CD4-positive, alpha-beta T cell treated with Interleukin-17A for 4 hours (primary cell): ENCODE measurements at places on chromosomes 6 and 20.
A peak's percentile ranks its signal among the peaks of the same experiment; 100 is the strongest.

GRCh38 chr20:64226686-64227580 lies 28.6 kb upstream of the PCMTD2 start:
- DNase-seq: peak; percentile 37

DNA sequence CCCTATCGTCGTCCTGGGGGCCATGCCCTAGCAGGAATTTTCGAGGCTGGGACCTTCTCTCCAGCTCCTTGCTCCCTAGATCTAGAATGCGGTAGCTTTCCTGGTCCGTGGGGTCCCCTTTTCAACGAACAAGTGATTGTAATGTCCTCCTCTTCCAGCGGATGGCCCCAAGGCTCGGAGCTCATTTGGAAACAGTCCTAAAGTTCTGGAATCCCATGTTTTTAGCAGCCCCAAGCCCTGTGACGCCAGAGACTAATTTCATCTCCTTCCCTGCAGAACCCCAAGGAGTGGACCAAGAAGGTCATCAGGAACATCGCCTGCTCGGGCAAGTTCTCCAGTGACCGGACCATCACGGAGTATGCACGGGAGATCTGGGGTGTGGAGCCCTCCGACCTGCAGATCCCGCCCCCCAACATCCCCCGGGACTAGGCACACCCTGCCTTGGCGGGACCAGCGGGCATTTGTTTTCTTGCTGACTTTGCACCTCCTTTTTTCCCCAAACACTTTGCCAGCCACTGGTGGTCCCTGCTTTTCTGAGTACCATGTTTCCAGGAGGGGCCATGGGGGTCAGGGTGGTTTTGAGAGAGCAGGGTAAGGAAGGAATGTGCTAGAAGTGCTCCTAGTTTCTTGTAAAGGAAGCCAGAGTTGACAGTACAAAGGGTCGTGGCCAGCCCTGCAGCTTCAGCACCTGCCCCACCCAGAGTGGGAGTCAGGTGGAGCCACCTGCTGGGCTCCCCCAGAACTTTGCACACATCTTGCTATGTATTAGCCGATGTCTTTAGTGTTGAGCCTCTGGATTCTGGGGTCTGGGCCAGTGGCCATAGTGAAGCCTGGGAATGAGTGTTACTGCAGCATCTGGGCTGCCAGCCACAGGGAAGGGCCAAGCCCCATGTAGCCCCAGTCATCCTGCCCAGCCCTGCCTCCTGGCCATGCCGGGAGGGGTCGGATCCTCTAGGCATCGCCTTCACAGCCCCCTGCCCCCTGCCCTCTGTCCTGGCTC lies 48.5 kb downstream of the PYGB start:
- DNase-seq: peak; percentile 41

DNA sequence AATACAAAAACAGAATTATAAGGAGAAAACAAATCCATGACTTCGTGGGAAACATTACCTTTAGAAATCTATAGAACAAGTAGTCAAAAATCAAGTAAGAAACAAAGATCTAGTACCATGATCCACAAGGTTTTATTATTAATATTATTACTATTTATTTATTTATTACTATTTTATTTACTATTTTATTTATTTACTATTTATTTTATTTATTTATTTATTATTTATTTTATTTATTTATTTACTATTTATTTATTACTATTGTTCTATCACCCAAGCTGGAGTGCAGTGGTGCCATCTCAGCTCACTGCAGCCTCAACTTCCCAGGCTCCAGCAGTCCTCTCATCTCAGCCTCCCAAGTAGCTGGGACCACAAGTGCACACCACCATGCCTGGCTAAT lies 13.5 kb upstream of the ELMO2 start:
- no peak for DNase-seq

DNA sequence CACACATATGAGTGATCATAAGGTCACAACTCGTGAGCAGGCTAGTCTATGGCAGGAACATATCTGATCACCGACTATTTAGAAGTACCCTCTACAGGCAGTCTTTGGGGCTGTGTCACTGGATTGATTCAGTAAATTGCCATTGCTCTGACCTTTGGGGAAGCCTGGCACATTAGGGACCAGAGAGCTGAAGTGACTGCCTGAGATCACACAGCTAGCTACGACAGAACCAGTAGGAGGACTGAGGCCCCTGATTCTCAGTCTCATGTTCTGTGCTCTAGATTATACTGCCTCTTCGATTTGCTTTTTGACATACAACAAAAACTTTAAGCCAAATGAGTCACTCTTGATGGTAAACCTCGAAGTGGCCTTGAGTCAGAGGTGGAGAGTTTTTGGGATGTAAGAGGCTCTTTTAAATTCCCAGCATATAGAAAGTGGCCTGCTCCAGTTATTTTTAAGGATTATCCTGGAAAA lies 247.5 kb upstream of the SUPT3H start:
- DNase-seq: no peak

DNA sequence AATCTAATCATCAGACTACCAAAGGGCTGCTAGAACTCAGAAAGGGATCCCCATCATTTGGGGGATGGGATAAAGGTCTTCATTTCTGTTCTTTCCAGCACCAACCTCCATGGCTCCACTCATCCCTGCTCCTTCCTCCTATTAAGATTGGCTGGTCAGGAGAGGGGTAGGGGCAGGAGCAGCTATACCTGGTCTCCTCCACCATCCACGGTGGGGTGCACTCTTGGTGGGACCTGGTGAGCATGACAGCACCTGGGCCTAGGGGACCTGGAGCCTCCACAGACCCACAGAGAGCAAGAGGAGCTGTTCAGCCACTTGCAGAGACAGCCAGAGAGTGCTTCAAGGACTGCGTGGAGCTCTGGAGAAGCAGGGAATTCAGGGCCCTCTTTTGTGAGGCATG lies 6.1 kb upstream of the ULBP2 start:
- DNase-seq: no peak

DNA sequence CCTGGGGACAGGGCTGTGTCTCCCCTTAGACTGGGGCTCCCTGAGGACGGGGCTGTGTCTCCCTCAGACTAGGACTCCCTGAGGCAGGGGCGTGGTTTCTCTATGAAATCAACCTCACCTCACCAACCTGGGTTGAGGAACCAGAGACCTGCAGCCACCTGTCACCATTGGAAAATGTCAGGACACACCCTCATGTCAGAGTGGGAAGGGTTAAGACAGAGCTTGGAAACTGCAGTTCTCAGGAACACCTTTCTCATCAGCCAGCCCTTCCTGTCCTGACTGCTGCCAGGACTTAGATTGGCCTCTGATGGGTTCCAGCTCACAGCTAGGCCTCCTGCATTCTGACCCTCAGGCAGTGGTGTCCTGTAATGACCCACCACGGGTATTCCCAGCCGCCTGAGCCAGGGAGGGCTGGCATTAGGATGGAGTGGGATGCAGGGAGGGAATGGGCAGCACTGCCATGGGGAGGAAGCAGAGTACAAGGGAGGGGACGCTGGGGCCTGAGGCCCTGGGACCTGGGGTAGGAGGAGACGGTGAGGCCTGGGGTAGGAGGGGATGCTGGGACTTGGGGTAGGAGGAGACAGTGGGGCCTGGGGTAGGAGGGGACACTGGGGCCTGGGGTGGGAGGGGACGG lies 76.3 kb downstream of the MRPL14 start:
- no peak for DNase-seq

- no peak for DNase-seq
Measured at GRCh38 chr6:135227349-135227748, 46.2 kb downstream of the MYB start.

- no peak for DNase-seq
Measured at GRCh38 chr20:37882961-37883712, 19.8 kb upstream of the VSTM2L start.

DNA sequence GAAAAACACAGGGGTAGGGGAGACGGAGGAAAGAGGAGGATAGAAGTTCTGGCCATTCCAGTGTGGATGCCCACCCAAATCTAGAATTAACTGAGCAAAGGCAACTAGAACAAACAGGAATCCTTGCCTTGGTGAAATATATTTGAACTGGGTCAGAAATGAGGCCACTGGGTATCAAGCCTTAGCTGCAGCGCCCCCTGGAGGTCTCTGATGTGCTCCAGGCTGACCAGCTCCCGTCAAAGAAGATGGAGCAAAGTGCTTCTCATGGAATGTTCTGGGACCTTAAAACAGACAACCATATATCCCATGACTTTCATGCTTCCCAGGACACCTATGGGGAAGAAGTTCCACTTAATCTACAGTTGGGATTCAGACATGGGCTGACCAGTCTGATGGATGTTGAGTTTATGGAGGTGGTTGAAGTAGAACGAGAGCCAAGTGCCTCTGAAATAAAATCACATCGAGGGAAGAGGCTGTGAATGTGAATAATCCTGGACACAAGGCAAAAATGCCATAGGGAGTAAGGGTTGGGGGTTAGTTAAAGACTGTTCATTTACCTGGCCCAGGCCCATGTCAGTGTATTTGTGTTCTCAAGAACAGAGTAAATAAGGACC lies 50.4 kb downstream of the HLA-DPB1 start:
- peak; percentile 72 for DNase-seq

DNA sequence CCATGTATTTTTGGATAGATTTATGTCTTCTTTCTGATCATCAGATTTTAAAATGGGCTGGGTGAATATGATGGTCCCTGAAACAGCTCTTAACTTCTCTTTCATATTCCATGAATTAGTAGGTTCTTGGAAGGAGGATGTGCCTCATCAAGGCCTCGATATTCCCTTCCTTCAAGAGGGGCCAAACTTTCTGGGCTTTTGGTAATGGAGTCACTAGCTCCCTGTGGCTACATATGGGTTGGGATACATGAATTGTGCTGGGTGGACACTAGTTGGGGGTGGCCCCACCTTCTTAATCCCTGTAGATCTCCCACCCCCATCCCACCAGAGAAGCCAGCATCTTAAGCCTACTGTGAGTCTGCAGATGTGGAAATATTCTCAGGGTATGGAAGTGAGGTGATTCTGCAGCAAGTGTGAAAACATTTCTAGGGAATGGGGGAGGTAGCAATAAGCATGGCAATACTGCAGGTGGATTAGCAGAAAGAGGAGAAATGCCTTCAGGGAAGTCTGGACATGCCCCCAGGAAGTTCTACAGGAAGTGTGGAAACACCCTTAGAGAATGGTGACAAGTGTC lies 2.2 kb downstream of the TP53INP2 start:
- no peak for DNase-seq

GRCh38 chr20:35087791-35088190 lies 4.8 kb downstream of the TRPC4AP start:
- DNase-seq: no peak

DNA sequence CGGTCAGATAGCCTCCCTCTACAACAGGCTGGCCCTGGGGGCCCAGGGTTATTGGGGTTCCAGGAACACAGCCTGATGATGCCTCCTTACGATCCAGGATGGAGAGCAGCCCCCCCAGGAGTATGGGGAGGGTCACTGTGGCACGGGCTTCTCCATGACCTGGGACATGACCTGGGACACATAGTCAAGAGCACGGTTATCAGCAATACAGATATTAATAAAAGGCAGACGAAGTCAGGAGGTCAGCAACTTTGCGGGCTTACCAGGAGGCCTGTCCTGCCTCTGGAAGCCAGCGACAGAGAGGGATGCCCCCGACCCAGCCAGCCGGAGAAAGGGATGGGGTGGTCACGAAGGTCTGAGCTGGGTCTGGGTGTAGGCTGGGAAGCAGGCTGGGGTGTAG lies 795 bp downstream of the MMP24OS start:
- no peak for DNase-seq

DNA sequence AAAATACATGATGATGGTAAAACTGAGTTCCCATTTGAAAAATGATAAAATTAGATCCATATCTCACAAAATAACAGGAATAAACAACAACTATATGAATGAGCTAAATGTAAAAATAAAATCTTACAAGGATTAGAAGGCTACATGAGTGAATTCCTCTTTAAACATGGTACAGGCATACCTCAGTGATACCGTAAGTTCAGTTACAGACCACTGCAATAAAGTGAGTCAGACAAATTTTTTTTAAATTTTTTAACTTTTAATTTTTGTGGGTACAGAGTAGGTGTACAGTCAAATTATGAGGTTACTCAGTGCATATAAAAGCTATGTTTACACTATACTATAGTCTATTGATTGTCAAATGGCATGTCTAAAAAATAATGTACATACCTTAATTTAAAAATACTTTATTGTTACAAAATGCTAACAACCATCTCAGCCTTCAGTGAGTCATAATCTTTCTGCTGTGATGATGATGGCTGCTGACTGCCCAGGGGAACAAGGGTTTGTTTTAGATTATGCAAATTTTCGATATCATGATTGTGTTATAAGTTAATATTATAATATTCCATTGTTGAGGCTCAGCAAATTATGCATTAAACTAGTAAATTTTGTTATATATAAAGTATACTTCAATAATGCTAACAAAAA lies 222.8 kb upstream of the RUNX2 start:
- no peak for DNase-seq

DNA sequence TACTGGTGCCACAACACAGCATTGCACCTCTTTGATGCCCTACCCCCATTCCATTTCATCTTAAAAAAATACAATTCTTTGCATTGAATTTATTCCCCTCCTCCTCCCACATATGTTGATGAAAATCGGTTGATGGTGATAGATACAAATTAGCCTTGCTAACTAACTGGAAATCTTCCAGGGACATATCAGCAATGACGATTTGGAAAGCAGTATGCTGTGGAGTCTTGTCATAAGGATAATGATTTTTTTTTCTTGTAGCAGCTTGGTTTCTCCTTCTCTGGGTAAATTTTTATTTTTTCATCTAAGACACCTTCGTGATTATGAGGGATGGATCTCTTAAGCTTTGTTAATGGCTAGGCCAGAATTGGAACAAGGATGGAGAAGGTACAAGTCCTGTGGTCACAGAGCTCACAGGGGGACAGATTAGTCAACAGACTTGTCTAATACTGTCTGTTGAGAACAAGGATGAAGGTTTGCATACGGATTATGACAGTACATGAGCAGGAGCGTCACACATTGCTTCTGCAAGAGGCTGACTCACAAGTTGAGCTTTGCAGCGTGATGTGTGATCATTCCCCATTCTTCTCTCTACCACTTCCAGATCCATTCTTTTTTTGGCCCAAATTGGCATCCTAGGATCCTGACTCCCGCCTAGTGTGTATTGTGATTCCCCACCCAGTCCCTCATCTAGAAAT lies 233.1 kb upstream of the FERMT1 start:
- no peak for DNase-seq

DNA sequence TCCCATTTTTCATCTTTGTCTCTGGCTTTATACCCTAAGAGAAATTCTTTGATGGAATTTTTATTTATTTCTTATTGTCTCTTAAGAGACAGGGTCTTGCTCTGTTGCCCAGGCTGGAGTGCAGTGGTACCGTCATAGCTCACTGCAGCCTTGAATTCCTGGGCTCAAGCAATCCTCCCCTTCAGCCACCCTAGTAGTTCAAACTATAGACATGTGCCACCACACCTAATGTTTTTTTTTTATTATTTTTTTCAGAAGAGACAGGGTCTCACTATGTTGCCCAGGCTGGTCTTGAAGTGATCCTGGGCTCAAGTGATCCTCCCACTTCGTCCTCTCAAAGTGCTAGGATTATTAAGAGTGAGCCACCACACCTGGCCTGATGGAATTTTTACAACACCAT lies 40.5 kb downstream of the FKBP5 start:
- DNase-seq: no peak

GRCh38 chr20:22672191-22672590 lies 87.8 kb upstream of the FOXA2 start:
- no peak for DNase-seq
